ENCODE measurements at places on chromosomes 4 and X.

GRCh38 chr4:114364857-114365256 lies 233.8 kb upstream of the UGT8 start:
- no peak for DNase-seq

GRCh38 chr4:60724623-60725022 lies 475.5 kb upstream of the ADGRL3 start:
- DNase-seq, result no peak

DNA sequence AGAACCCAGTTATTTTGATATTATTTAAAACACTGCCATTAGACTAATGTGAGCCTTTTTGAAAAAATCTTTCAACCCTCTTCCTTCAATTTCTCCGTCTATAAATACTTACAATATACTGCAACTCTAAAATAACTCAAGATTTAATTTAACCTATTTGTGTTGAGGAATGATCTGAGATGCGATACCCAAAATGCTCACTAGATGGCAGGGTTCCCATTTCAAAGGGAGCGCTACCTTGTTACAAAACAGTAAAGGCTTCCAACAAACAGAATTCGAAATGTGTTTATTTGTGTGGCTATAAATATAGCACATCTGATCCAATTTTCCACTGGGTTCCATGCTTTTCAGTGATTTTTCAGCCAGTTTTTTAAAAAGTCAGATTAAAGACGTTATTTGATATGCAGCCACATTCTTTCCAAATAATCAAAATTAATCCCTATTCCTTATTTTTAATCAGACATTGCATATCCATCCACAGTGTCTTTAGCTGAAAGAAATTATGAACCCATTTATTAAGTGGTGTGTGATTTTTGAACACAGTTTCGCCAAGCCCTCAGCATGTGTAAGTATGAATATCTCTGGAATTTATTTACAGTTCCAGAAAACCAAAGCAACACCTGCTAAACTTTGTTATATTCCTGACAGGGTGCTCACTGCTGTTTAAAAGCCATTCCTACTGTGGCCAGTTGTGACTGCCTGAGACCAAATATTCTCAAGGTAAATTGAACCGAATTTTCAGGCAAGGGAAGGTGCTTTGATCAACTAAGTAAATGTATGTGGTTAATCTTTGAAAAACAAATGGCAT lies 668.0 kb upstream of the LCORL start:
- peak; percentile 8 for DNase-seq

DNA sequence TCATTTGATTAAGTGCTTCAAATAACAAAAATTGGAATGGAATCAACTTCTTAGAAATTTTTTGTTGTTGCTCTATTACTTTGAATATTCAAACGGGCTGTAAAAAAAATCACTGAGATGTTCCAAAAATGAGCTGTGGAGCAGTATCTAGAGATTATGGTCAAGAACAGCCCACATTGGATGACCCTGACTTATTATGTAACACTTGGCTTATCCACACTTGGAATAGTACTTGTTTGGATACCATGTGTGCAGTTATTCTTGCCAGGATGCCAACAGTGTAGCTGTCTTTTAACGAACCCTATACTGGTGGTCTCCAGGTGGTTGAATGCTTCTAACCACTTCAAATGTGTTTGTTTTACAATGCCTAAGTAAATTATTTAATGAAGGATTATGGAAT lies 64.9 kb upstream of the CAMK2D start:
- no peak for DNase-seq

DNA sequence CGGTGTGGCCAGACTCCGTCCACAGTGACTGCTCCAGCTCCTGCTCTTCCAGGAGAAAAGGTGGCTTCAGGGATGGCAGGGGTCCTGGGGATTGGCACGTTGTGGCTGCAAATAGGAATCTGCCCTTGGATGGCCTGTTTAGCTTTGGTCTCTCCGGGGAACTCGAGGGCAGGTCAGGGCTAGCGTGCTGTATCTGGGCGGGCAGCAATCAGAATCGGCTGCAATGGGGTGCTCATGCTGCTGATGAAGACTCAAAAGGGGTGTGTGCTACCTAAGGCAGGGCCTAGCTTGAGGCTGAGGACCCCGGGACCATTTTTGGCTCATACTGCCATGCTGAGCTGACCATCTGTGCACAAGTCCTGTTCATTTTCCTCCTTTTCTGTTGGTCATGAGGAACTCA lies 51.3 kb downstream of the RGS12 start:
- no peak for DNase-seq

- DNase-seq, result no peak
Observed at GRCh38 chrX:13311560-13311959, 8.3 kb downstream of the ATXN3L start.

GRCh38 chrX:2650037-2650436 lies 41.1 kb upstream of the CD99 start:
- no peak for DNase-seq

DNA sequence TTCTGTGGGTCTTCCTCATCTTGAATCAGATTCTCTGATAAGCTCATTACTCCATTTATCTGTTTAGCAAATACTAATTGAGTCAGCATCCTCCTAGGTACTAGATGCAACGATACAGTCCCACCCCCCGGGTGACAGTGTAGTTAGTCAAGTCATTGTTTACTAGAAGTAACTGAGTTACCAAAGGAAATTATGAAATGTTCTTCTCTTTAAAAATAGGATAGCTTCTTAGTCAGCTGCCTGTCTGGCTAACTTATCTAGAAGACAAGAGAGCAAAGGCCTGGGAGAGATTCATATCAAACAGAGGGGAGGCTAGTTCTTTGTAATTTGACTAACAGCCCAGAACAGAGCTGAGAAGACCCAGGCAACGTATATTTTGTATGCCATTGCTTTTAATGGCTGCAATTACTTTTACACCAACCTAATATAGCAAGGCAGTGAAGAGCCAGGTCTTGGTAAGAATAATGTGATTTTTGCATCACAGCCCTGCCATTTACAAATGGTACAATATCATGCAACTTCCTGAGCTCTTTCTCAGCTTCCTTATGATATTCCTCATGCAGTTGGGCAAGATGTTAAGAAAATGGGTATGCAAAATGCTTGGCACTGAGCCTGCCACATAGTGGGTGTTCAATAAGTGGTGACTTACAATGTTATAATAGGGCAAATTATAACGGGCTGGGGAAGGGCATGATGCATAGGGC lies 149.9 kb downstream of the CHIC2 start:
- no peak for DNase-seq

- no peak for DNase-seq
Observed at GRCh38 chrX:12910423-12911121, 4.2 kb downstream of the TLR8 start.

GRCh38 chrX:97882306-97882705 lies 998.6 kb downstream of the RPA4 start:
- DNase-seq, result no peak

- no peak for DNase-seq
Observed at GRCh38 chrX:103503163-103503852, 16.0 kb downstream of the RAB40A start.

DNA sequence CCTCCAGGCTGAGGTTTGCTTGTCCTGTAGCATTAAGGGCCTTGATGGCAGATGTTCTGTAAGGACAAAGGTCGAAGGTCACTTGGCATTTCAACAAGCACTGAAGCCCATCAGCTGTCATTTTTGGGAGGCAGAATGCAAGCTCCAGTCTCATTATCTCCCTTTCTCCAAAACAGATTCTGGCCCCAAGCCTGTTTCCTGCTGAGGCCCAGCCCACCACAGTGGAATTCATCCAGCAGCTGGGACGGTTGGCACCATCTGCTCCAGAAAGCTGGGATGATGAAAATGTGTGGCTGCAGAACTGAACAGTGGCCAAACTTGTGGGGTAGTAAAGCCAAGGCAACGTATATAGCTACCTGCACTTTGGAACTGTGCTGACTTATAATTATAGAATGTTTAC lies 17.7 kb upstream of the PPEF2 start:
- no peak for DNase-seq

DNA sequence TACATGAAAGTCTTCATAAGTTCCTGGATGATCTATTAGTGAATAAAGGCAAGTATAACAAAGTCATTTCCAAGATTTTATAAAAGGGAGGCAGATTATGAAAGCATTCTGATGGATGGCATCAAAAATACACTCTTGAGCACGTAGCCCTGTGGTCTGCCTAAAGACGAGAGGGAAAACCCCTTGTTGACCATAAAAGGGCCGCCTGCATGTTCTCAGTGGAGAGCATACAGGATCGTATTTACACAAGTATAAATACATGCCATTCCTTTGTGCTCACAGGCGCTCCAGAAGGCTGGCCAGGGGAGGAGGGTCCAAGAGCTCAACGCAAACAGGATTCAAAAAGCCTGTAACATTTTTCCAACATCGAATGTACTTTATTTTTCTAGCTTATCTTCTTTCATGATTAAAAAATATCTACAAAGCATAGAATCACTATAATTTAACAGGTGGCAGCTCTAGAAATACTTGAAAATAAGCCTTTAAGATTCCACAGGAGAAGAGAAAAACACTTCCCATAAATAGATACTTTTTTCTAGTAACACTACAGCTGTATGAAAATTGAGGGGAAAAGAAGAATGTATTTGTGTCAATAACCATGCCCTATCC lies 29.6 kb downstream of the PDGFC start:
- DNase-seq, result no peak

GRCh38 chr4:39169426-39169825 lies 12.9 kb upstream of the WDR19 start:
- DNase-seq, result no peak

GRCh38 chr4:109434007-109434971 lies 674 bp downstream of the SEC24B start:
- DNase-seq, result peak; percentile 16

- no peak for DNase-seq
Observed at GRCh38 chrX:139971394-139971749, 6.1 kb upstream of the CXorf66 start.

- DNase-seq, result no peak
Observed at GRCh38 chr4:52868133-52868532, 6.0 kb downstream of the RASL11B start.

GRCh38 chr4:96352051-96352517 lies 512.2 kb downstream of the PDHA2 start:
- DNase-seq, result no peak

DNA sequence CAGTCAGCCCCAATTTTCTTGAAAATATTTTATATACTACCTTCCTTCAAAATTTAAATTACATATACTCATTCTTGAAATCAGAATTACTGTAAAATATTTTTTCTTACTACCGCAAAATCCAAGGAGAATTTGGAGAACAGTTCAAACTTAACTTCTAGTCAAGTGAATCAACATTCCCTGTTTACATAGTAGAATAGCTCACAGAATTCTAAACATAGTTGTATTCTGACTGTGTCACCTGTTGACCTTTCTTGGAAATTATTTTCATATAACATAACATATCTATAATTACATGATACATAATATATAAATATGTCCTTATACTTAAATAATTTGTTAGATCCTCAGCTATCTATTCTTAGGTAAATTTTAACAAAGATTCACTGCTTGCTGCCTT lies 31.0 kb upstream of the FGF5 start:
- no peak for DNase-seq

- DNase-seq, result no peak
Observed at GRCh38 chrX:13167481-13168231, 123.2 kb upstream of the FAM9C start.

- no peak for DNase-seq
Observed at GRCh38 chr4:60241866-60242265, 958.3 kb upstream of the ADGRL3 start.

DNA sequence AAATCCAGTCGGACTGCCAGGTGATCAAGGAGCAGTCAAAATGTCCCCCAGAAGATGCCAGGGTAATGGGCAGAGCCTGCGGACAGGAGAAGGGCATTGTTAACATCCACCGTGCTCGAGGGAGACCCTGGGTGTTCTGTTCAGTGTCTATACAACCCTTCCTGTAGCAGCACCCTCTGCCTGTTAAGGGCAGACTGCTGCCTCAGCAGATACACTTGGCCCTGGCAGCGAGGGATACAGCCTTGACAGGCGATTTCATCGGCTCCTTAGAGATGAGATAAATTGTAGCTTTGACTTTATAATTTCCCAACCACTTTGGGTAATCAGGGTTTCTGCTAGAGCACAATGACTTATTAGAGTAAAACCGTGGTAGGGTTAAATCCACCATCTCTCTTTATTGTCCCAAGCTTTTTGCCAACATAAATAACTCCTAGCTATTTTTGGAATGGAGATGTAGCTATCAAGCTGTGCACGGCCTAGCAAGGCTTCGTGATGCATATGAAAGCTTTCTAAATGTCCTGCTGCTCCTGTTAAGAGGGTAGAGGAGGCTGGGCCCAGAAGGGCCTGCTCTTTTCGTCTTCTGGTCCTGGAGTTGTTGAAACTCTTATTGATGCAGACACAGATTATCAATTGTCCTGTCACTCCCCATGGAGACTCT lies 195.9 kb downstream of the CPEB2 start:
- no peak for DNase-seq

GRCh38 chr4:96112631-96113030 lies 272.7 kb downstream of the PDHA2 start:
- DNase-seq, result no peak

- peak; percentile 12 for DNase-seq
Observed at GRCh38 chrX:133745349-133745748, 240.0 kb downstream of the GPC3 start.

GRCh38 chr4:139933104-139933503 lies 220.9 kb downstream of the MAML3 start:
- no peak for DNase-seq

DNA sequence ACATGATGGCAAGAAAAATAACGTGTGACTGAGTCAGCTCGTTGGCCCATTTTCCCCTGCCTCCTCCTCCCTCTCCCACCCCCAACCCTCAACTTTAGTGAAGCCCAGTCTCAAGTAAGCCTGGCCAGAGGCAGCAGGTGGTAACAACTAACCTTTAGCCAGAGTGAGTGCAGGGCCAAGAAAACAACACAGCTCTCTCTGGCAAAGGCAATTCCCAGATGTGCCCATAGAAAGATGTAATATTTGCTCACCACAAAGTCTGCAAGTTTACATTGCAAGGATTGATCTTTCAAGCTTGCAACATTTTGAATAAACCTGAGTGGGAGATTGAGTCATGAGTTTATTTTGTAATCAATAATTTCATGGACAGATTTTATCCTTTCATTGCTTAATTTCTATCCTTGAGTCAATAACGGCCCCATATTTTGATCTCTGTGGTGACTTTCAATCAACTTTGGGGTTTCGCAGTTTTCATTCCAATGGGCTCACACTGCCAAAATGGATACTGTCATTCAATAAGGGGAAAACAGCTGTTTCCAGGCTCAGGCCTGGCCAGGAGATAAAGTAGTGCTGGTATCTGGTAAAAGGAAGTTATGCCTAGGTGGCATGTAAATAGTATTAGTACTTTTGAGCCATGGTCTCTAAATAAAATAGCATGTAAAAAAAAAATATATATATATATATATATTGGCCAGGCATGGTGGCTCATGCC lies 130.7 kb upstream of the TMEM164 start:
- DNase-seq, result no peak

- DNase-seq, result no peak
Observed at GRCh38 chrX:65758505-65758904, 91.1 kb downstream of the MSN start.

DNA sequence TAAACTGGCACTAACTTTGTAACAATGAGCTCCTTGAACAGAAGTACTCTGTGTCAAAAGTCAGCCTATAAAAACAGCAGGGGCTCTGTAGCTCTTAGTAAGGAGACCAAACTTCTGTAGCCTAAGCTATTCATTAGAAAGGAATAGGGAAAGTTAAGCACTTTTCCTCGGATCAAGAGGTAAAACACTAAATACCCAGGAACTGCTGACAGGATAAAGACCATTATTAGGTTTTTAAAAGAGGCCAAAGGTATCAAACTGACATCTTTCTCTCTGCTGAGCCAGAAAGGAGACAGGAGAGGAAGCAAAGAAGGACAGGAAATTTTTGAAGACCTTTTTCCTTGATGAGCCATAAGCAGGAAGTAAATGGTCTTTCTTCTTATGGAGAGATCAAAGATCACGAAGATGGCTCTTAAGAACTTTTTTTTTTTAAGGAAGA lies 31.9 kb downstream of the ANAPC10 start:
- DNase-seq, result no peak

- no peak for DNase-seq
Observed at GRCh38 chr4:93791570-93792195, 36.9 kb upstream of the ATOH1 start.
